ENCODE measurements at places on chromosomes 13 and 19.

- no peak for DNase-seq
Measured at GRCh38 chr19:17526922-17527321, 15.5 kb downstream of the PGLS start.

DNA sequence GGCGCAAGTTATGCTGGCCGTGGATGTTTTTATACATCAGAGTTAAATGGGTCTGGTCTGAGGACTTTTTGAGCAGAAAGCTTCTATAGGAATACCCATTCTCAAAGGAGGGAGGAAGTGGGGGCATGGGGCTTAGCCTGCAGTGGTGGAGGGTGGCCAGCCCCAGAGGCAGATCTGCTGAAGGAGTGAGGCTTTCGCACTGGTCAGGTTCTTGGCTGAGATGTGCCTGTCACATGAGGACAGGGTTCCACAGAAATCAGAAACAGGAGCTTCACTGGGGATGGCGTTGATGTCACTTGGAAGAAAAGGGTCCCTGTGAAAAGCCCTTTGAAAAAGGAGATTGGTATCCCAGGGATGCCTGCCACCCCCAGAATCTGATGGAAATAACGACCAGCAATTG lies 100.7 kb upstream of the MCF2L start:
- no peak for DNase-seq

DNA sequence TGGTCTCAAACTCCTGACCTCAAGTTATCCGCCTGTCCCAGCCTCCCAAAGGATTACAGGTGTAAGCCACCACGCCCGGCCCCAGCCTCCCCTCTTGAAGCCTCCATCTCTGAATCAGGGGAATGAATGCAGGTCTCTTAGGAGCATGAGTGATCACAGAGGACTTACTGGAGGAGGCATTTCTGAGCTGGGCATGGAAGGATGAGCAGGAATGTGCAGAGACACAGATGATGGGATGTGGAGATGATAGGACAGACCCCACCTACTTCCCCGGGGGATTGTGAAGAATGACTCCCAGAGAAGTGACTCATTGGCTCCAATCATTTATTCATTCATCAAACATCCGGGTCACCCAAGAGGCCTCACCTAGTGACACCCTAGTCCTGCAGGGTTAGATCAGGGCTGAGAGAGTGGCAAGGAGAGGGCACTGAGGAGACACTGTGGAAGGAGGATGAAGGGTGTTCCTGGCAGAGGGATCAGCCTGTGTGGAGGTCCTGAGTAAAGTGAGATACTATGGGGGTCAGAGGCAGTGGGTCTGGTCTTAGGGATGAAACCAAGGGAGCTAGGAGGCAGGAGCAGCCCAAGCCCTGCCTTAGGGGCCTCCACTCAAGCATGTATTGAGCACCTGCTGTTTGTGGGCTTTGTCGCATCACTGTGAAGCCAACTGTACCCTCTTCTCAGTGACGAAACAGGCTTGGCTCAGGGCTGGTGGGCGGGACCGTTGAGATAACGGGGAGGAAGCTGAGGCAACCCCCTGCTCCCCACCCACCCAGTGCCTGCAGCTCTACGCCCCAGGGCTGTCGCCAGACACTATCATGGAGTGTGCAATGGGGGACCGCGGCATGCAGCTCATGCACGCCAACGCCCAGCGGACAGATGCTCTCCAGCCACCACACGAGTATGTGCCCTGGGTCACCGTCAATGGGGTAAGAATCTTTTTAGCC lies 3.0 kb downstream of the IFI30 start:
- DNase-seq = no peak

DNA sequence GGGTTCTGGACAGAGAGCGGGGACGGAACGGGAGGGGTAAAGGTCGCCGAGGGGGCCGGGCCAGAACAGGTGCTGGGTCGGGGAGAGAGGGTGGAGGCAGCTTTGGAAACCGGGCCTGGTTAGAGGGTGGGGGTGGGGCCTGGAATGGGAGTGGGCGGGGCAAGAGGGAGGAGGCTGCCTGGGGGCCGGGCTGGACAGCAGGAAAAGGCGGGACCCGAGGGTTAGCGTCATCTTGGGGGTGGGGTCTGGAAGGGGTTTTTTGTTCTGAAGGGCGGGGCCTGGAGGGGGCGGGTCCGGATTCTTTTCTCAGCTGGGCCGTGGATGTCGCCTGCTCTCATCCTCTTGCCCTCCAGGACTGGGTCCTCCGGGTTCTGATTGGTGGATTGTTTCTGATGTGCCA lies 4.3 kb upstream of the ZNF813 start:
- DNase-seq = no peak

GRCh38 chr19:18091217-18091608 lies 4.5 kb upstream of the IL12RB1 start:
- DNase-seq = no peak

GRCh38 chr19:4502282-4503131 lies 15.8 kb downstream of the PLIN4 start:
- no peak for DNase-seq
